Activated CD4-positive, alpha-beta T cell treated with anti-CD3 and anti-CD28 coated beads, Interleukin-2, amount 10 ng/mL, durations not matched to agents 24 days and 14 days (primary cell): ENCODE measurements at places on chromosomes 5 and 9.

DNA sequence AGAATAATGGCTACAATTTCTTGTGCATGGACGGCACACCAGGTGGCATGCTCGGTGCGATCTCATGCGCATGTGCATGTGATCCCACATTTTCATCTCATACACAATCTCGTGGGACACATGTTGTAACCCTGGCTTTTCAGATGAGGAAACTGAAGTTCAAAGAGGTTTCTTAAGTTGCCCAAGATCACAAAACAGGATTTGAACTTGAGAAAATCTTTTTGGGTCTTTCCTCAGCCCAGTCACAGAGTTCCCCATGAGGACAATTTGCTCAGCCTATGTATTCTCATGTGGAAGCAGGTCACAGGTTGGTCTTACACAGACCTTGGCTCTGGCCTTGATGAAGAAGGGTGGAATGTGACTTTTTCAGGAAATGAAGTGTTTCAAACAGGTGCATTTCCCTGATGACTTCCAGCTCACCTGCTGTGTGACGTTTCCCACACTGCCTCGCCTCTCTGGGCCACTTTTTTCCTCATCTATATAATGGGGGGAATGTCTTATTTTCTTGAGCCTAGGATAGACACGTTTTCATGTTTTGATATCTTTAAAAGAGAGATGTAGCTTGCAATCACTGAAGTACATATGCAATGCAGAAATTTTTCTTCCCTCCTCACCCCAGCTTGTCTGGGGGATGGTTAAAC lies 7.1 kb upstream of the ORM1 start:
- DNase-seq = no peak

- DNase-seq = peak; percentile 60
Measured at GRCh38 chr5:10288592-10289219, 19.0 kb downstream of the CMBL start.

DNA sequence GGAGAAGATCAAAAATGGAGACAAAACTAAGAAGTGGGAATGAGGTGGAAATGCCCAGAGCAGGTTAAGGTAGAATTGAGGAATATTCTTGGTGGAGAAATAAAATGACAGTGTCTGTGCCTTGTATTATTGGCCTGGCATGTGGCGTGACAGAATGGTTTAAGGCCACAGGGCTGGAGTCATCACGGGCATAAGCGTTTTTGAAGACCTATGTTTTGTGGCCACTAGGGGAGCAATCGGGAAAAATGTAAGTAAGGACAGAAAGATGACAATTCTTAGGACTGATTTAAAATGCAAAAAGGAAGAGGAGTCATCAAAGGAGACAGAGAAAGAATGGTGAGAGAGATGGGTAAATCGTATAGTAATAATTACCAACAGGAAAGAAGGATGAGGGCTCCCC lies 72.2 kb upstream of the EPB41L4A start:
- DNase-seq = no peak

DNA sequence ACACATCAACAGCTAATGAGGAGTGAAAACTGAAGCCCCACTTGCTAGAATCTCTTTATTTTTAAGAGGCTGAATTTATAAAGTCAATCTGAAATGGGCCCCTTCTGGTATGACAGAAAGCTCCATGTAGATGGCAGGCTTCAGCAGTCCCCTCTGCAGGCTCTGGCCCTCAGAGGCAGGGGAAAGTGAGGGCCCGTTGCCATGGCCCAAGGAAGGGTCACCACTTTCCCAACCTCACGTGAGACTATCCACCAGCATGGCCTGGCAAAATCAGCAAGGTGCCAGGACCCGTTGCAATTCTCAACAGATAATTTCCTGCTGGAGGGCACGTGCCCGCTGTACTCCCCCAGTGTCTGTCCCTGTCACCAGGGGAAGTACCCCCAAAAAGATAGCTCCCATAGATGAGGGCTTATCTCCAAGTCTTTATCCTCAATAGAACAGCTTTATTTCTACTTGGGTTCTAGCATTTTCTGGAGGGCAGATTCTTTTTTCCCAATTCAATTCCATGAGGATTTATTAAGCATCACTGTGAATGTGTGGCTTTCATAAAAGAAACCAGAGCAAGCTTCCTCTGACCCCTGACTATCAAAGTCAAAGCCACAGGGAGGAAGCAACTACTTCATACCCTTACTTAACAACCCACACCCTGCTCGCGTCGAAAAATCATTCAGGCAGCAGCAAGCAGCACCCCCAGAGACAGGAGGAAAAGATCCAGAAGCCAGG lies 85.4 kb upstream of the FSTL4 start:
- DNase-seq = no peak

DNA sequence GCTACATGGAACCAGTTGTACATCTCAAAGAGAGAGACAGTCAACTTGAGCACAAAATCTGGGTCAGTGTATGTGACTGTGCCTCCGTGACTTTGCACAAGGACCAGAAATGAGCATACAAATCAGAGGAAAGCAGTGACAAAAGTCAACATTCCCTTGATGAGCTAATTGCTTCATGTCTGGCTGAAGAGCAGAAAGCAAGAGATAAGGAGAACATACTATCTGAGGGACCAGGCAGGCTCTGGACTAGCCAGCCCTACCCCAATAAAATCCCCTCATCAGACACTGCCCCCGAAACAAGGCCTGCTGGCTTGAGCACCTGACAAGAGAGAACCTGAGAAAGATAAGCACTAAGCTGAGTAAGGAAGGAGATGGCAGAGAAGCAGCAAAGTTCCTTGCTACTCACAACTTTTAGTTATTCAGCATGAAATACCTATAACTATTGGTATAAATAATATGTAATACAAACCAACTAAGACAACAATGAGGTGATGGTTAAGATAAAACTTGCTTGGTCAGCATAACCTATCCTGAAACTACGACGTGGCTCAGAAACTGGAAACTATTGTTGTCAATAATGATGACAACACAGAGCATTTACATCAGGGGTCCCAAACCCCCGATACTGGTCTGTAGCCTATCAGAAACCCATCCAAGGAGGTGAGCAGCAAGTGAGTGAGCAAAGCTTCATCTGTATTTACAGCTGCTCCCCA lies 9.5 kb downstream of the SIL1 start:
- no peak for DNase-seq

DNA sequence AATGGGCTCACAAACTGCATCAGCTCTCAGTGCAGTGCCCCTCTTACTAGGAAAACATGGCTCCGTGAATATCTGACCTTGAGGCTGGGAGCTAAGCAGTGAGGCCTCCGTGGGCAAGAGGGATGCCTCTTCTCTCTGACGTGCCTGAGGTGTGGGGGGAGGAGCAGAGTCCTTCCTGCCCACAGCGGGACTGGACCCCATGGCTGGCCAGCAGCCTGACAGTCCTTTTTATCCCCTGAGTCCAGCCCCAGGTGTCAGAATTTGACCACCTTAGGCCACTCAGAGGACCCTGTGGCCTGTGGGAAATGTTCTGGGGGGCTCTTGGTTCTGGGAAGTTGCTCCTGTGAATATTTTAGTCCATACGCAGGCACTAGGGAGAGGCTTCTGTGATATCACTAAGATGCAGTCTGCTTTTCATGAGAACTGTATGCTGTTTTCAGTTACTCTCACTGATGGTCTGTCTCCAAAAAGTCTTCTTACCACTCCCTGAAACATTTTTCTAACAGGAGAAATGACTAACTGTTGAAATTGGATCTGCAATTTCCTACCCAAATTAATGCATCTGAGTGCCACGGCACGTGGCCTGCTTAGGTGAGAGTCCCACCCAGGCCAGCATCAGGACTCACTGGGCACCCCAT lies 23.4 kb downstream of the ANGPTL2 start:
- no peak for DNase-seq

DNA sequence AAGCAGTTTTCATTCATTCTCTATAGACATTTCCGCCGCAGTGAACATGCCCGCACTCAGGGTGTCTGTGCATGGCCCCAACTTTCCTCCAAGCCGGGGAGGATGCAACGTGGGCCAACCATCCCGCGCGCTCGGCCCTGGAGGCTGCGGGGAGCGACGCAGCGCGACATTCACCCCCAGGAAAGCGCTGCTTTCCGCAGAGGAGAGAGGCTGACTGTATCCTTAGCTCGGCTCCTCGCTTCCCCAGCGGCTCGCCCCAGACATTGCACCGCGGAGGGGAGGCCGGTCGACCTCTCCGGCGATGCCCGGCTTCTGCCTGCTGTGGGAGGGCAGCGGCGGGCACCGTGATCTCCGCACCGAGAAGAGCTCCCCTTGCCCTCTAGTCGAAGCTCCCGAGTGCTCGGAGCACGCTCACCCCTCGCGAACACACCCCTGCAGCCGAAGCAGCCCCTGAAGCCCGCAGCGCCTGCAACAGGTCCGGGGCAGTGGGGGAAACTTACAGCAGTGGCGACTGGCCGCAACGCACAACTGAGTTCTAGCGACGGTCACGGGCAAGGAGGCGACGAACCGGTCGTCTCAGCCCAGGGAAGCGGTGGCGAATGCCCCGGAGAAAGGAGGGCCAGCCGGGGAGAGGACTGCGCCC lies 600 bp downstream of the ENC1 start:
- DNase-seq = peak; percentile 80

DNA sequence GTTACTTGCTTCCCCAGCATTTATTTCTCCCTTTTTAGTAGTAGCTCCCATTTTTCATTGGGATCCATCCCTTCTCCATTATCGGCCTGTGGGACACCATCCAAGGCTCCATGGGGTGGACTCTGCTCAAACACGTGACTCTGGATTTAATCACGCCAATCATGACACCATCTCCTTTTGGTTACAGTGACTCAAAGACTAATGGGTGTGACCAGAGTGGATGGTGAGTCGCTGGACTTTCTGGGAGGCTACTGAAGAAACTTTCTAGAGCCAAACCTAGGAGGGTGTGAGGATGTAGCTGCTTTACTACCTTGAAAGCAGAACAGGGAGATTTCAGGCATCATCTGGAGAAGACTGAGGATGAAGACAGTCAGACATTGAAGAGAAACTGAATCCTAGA lies 93.1 kb downstream of the PJA2 start:
- no peak for DNase-seq

DNA sequence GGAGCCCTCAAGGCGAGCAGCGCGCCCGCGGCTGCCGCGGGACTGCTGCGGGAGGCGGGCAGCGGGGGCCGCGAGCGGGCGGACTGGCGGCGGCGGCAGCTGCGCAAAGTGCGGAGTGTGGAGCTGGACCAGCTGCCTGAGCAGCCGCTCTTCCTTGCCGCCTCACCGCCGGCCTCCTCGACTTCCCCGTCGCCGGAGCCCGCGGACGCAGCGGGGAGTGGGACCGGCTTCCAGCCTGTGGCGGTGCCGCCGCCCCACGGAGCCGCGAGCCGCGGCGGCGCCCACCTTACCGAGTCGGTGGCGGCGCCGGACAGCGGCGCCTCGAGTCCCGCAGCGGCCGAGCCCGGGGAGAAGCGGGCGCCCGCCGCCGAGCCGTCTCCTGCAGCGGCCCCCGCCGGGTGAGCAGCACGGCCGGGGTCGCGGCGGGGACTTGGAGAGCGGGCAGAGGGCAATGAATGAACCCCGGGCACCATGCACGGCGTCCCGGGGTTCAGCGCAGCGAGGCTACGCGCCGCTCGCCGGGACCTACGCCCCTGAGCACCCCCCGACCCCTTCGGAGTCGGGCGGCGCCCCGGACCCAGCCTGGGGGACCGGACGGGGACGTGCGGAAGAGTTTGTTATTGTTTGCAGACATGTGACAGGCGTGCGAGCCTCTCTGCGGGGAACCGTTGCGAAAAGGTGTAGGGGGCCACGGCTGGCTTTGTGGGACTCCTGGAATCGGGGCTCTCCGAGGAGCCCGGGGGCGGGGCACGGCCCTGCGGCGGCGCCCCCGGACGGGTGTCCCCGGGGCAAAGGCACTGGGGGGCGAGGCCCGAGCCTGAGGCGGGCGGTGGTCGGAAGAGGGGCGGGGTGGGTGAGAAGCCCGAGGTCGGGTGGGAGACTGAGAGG lies 553 bp downstream of the MAP3K1 start:
- peak; percentile 85 for DNase-seq

DNA sequence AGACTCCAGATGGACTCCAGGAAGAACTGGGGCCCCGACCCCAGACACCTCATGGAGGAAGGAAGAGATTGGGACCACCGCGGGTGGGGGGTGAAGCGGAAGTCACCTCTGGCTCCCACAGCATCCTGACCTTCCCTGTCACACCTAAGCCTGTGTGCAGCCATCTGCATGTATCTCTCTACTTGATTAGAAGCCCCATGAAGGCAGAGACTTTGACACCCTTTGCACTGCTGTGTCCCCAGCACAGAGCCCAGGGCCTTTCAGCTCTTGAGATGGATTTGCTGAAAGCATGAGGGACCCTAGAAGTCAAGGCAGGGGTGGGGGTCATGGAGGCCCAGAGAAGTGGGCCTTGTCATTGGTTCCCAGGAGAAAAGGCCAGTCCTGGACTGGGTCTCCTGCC lies 2.8 kb upstream of the ENG start:
- no peak for DNase-seq

- peak; percentile 6 for DNase-seq
Measured at GRCh38 chr9:112541685-112542084, 55.1 kb downstream of the KIAA1958 start.

DNA sequence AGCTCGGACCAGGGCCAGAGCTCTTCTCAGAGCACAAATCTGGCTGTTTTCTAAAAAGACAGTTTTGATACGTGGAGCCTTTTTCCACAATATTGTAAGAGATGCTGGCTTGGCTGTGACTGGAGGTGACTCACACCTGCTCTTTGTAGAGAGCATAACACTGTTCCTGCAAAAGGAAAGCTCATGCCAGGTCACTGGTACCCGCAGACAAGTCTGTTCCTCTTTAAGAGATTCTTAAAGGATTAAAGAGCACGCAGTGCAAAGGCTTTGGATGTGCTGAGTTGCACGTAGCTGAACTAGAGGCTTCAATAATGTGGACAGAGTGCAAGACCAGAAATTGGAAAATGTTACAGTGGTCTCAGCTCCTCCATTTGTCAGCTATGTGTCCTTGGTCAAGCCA lies 19.0 kb downstream of the ACTL7B start:
- no peak for DNase-seq

DNA sequence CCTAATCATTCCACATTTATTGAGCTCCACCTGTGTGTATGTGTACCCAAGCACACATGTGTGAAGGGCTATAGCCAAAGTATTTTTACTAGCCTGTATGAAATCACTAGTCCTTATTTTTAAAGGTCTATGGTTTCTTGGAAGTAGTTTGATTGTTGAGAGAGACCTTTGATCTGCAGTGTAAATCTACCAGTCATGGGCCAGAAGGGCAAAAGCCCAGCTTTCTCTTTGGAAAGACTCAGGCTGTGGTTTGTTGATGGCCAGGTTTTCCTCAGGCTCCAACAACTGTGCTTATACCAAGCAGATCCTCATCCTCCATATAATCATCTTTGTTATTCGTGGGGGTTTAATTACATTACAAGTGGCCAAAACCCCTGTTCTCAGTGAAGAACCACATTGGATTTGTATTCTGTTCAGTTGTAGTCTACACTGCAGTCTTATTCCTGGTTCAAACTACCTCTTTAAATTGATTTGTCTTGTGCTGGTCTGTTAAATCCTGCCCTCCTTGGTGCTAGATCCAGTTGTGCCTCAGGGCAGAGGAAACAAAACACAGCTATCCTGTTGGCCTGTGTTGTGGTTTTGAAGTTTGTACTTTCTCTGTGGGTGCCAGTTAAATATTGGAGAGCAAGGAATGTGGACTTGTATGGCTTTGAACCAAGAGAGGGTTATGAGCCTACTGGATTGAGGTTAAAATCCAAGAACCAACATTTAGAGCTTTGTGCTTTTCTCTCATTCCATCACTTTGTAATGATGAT lies 13.3 kb downstream of the CDC26 start:
- DNase-seq = no peak
